NCI-H345 (cell line): ENCODE measurements at places on chromosomes 4 and X.

- no peak for DNase-seq
Measured at GRCh38 chr4:6668391-6668790, 25.3 kb upstream of the S100P start.

DNA sequence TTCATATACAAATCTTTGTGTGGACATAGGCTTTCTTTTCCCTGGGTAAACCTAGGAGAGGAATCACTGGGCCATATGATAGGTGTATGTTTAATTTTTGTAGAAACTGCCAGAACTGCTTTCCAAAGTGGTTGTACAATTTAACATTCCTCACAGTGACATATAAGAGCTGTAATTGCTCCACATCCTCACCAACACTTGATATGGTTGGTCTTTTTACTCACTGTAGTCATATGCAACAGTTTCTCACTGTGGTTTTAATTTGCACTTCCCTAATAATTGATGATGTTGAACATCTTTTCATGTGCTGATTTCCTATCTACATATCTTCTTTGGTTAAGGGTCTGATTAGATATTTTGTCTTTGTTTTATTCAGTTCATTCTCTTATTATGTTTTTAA lies 24.5 kb upstream of the PAPSS1 start:
- no peak for DNase-seq

GRCh38 chr4:120000591-120001296 lies 65.9 kb downstream of the MAD2L1 start:
- DNase-seq, result no peak

- no peak for DNase-seq
Measured at GRCh38 chr4:24209131-24209530, 319.3 kb upstream of the PPARGC1A start.

DNA sequence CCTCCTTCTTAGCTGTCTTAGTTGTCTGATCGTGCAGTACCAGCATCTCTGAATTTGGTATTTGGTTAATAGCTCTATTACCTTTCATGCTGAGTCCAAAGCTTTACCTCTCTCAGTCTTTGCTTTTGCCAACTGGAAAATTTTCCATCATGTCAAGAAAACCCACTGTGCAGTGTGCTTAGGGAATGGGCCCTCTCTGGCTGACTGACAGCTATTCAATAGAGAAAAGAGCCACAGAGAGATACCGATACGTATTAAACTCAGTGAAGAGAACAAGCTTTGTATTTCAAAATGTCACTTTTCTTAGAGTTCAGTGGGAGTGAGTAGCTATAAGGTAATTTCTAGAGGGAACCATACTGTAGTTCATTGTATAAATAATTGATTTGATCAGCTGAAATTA lies 1507.1 kb downstream of the C4orf33 start:
- no peak for DNase-seq

DNA sequence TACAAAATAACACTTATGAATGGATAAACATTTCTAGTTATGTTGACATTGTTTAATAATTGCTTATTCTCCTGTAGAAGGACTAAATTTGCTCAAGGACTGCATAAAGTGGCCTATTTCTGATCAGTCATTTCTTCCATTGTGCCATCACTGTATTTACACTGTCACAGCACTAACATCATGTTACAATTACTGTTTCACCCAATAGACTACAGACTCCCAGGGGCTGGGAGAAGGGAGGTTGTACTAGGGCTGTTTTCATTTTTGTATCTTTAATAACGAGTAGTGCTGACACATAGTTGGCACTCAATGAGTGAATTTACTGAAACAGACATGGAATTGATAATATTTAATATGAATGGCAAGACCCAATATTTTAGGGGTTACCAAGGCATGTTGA lies 139.5 kb downstream of the SLC10A7 start:
- no peak for DNase-seq

DNA sequence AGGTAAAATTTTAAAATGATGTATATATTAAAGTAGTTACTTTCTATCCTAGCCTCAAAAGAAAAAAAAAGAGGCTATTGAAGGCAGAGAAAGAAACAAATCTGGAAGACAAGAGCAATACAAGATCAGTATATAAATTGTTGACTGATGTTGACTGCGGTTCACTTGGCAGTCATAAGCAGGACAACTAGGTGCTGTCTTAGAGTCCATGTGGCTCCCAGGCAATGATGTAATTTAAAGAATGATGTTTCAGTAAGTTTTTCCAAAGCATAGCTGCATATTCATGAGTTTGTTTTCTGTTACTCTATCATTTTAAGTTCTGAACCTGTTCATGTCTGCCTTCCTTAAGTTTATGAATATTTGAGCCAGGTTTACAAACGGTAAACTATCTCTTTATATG lies 630.2 kb downstream of the FAT4 start:
- no peak for DNase-seq

DNA sequence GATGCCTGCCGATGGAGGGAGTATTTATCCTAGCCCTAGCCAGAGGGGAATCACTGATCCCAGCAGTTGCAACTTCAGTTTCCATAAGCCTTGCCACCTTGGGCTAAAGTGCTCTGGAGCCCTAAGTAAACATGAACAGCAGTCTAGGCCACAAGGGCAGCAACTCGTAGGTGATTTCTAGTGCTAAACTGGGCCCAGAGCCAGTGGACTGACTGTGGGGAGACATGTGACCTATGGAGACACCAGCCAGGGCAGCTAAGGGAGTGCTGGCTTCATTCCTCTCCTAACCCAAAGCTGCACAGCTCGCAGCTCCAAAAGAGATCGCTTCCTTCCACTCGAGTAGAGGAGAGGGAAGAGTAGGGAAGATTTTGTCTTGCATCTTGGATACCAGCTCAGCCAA lies 120.8 kb upstream of the MAGEA10 start:
- DNase-seq, result no peak

DNA sequence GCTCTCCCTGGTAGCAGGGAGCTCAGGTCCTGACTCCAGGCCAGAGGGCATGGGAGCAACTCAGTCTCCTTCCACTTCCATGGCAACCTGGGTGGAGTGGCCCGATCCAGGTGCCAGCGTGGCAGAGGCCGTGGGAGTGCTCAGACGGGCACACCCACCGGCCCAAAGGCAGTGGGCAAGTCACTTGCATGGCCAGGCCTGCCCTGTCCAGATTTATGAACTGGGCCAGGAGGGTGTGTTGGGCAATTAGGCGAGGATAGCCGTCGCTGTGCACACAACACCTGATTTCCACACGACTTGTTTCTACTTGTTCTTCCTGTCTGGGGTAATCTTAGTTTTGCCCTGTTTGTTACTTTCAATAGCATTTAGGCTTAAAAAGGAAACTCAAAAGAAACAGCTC lies 55.5 kb upstream of the NYX start:
- no peak for DNase-seq

DNA sequence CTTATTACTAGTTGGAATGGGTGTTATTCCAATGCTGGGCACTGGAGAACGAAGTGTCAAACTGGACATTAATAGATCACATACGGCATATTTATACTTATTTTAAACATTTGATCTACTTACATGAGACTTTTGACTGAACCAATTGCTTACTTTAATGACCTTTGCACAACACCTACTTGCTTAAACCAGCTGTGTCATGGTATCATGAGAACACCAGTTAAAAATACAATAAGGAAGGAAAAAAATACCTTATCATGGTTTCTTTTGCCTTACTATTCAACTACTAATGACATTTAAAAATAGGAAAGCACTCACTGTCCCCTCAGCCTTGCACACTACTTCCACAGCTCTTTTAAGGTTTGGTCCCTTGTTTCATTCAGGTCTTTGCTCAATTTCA lies 146.9 kb downstream of the FAM13A start:
- no peak for DNase-seq

GRCh38 chr4:38870098-38870808 lies 2.6 kb downstream of the FAM114A1 start:
- DNase-seq, result no peak
